CD8-positive, alpha-beta T cell (primary cell): ENCODE measurements at places on chromosomes 4 and X.

DNA sequence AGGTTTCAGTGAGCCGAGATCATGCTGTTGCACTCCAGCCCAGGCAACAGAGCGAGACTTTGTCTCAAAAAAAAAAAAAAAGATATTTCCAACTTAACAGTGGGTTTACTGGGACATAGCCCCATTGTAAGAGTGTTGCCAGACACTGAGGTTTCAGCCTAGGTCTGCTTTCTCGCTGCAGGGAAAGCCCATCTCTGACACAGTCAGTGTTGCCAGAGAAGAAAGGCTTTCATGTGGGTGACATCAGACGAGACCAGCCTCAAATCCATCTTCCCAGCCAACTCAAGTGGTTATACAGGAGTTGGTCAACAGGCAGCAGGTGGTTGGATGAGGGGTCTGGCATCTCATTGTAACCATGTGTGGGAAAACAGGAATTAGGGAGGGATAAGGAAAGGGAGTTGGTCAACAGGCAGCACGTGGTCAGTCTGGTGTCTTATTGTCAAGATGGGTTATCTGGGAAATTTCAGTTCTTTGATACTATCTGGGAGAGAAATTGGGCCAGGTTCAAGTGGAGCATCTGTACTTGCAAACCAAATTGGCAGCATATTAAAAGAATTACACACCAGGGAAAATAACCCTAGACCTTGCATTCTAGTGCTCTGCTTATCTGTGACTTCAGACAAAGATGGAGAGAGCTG is 41.1 kb downstream of the NELFA start:
- no peak for DNase-seq

GRCh38 chrX:132444936-132445335 is 43.9 kb downstream of the MBNL3 start:
- DNase-seq: no peak

GRCh38 chrX:153494541-153495361 is at the start of gene BGN:
Gene BGN (plus strand): TSS chrX:153494980. CDS start chrX:153504632, 9,652 bp downstream.
- no peak for DNase-seq

DNA sequence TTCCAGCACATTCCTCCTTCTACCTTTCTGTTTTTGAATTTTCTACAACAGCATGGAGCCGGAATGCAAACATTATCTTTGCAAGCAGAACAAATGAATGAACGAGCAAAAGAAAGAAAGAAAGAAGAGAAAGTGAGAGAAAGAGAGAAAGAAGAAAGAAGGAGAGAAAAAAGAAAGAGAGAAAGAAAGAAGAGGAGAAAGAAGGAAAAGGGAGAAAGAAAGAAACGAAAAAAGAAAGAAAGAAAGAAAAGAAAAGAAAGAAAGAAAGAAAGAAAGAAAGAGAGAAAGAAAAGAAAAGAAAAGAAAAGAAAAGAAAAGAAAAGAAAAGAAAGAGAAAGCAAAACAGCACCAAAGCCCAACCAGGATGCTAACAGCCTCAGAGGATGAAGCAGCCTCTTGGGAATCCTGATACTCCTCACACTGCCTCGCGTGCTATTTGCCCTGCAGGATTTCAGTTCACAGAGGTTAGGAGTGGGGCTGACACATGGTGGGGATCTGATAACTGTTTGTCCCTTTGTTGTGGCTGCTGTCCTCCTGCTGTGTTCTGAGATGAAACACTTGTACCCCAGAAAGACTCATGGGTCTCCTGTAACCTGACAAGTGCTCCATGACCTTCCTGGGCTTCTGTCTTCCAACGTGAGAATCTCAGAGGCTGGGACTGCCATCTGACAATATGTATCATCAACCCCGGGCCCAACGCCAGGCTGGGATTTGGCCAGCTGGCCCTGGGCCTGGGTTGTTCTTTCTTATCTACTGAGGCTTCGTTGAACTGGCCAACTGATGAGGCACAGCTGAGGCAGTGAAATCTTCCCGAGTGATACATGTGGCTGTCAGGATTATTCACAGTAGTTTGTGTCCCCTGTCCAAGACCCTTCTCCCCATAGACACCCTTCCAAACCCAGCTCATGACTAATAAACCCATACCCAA is 61.0 kb downstream of the SEPSECS start:
- DNase-seq: no peak

DNA sequence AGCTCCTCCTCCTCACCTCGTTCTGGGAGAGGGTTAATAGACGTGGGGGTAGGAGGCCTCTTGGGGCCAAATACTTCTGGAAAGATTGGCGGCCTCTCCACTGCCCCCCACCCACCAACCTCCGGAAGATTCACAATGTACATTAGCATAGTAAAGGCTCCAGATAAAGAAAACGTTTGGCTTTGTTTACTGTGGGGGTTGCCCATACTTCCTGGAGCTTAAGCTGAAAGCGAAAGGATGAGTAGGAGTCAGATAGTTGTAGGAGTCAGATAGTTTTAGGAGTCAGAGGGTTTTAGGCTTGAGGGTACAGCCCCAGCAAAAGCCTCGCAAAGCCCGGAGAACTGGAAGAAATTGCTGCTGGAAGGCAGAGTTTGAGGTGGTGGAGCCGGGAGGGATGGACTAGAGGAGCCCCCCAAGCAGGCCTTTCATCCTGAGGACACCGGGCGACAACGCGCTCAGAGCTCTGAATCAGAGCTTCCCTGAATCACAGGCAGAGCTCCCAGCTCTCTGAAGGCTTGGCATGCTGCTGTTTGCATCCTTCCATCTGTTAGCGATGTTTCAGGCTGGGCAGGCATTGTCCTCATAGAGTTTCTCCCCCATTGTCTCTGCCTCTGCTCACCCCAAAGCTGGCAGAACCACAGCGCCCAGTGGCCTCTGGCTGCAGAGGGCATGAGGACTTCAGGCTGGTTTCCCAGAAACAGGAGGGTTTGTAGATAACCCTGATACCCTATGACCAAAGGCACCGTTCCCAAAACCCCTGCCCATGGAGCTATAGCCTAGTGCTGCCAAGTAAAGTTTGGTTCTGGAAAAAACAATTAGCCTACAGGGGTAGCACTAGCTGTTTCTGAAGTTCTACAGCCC is 280.7 kb downstream of the BCOR start:
- DNase-seq: no peak

GRCh38 chr4:102560115-102560514 is 59.0 kb downstream of the NFKB1 start:
- no peak for DNase-seq

- DNase-seq: no peak
These were observed 823.0 kb downstream of the FAT4 start for GRCh38 chr4:126137782-126138170.
